LNCaP clone FGC (cell line): ENCODE measurements at places on chromosomes 2 and 18.

DNA sequence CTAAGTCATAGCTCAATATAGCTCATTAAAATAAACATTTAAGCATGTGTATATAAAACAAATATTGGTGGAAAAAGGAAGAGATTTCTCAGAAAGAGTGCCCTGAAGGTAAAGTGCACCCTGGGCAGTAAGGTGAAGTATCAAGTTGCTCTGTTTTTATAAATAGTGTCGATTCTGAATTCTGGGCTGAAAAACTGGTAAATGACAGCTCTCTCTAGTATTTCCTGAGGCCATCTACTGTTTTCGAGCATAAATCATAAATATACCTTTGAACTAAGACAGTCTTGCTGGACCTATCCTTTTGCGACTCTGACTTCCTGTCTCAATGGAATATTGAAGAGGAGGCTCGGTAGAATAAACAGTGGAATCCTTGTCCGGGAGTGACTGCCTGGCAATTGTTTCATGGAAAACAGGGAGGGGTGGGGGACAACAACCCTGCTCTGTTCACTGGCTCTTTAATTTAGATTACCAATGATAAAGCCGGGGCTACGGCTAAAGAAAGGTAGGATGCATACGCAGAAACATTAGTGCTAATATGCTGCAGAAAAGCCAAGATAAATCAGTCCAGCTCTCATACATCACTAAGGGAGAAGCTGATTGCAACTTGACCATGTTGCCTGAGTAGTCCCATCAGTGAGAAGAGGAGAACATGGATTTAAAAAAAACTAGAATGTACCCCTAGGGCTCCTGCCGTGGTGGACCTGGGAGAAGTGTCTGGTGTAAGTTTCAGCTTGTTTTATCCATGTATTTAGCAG is 124.1 kb downstream of the RAPGEF4 start:
- no peak for DNase-seq

DNA sequence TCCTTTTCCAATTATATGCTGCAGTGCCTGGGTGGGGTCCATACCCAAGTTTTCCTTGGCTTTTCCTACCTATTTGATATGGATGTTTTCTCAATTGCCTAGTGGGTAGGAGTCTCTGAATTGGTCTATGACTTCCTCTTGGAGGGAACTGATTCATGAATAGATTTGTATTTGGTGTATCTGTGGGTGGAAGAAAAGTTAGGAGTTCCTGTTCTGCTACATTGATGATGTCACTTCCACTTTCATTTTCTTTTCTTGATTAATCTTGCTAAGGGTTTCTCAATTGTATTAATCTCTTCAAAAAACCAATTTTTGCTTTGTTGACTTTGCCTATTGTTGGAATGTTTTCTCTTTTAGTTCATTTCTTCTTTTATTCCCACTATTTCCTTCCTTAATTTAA is 37.4 kb upstream of the SLC9A2 start:
- DNase-seq: no peak

DNA sequence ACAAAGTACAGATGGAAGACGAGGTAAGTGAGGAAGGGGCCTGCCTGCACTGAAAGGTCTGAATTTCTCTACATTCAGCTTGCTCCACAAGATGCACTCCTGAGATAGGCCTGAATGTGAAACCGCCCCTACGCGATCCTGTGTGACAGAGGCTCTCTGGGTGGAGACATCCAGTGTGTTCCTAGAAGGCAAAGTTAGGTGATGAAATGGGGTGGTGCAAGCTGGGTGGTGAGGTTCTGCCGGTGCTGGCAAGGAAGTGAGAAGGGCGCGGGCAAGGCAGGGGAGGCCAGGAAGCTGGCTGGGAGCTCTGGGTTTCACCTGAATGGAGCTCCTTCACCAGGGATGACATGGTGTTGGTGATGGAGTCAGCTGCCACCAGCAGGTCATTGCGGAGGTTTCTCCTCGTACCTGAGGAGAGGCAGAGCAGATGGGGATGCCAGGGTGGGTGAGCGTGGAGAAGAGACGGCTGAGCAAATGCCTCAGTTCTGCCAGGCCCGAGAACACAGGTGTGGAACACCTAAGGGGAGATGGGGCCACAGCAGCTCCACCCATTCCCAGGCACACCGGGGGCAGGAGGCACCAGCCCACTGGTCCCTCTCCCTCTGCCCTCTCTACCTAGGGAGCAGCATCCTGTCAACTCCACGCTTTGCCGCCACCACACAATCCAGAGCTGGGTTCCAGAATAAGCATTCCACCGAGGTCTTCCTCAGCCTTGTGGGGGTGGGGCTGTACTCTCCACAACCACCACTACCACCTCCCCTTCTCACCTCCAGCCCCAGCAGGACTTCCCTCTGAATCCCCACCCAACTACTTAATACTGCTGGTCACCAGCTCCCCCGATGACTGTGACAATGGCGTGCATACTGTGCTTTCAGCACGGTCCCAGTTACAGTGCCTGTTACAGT is 45.5 kb upstream of the DNMT3A start:
- no peak for DNase-seq

GRCh38 chr2:16034151-16034974 is 94.0 kb downstream of the MYCN start:
- no peak for DNase-seq

DNA sequence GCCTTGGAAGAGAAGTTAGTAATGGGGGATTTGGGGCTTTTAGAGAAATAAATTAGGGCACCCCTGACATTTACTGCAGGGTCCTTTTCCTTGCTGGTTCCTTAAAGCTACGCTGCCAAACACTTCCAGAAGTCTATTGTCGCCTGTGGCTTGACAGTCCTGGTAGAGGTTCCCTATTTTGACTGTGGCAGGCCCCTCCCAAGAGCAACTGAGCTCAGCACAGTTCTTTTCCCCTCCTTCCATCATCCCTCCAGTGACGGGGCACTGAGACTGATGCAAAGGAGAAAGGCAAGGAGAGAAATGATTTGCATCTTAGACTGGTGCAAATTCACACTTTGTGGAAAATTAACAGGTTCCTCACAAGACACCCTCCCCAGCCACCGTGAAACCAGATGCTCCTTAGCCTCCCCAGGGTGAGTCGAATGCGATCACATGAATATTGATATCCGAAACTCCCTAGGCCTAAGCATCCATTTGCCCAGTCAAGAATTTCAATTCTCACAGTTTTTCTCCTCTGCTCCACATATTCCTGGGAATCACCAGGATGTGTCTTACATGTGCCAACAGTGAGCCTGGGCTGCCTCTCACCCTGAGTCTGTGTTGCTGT is 45.4 kb downstream of the RABL2A start:
- DNase-seq: no peak

DNA sequence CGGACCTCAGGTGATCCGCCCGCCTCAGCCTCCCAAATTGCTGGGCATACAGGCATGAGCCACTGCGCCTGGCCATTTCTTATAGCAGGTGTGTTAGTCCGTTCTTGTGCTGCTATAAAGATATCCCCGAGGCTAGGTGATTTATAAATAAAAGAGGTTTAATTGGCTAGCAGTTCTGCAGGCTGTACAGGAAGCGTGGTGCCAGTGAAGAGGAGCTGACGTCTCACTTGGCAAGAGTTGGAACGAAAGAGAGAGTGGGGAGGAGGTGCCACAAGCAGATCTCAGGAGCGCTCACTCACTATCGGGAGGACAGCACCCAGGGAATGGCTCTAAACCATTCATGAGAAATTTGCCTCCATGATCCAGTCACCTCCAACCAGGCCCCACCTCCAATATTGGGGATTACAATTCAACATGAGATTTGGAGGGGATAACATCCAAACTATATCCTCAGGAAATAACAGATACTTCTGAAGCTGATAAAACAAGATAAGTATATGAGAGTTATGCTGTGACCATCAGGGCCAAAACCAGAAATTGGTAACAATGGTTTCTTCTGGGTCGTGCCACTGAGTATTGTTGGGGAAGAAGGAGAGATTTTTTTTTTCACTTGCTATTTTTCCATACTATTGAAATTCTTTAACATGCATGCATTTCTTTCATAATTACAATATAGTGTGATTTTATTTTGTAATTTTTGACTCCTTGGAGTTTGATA is 7.4 kb upstream of the RMC1 start:
- DNase-seq: peak; percentile 96

DNA sequence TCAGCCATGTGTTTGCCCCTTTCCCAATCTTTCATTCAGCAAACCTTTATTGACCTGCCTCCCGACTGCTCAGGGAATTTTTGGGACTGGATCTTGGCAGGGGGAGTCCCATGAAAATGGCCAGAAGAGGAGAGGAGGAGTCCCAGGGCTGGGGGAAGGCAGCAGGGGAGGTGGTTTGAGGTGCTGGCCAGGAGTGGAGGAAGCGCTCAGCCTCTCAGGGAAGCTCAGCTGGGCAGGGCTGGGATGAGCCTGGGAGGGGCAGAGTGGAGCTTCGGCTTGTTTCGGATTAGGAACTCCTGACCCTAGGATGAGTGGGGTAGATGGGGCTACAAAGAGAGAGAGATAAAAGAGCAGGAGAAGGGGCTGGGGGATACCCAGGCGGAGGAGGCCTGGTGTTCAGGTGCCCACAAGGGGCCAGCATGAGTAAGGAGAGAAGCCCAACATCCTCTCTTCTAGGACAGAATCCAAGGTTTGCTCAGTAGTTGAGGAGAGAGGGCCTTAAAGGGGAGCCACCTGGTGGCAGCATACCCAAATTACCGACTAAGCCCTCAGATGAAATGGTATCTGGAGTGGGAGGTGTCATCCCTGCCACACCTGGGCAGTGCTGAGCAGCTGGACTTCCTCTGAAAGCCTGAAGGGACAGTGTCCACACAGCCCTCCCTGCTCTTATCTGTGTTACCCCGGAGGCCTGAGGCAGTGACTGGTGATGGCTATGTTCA is 91.1 kb downstream of the INHBB start:
- peak; percentile 33 for DNase-seq

GRCh38 chr2:71930049-71930681 is 217.5 kb downstream of the CYP26B1 start:
- no peak for DNase-seq

DNA sequence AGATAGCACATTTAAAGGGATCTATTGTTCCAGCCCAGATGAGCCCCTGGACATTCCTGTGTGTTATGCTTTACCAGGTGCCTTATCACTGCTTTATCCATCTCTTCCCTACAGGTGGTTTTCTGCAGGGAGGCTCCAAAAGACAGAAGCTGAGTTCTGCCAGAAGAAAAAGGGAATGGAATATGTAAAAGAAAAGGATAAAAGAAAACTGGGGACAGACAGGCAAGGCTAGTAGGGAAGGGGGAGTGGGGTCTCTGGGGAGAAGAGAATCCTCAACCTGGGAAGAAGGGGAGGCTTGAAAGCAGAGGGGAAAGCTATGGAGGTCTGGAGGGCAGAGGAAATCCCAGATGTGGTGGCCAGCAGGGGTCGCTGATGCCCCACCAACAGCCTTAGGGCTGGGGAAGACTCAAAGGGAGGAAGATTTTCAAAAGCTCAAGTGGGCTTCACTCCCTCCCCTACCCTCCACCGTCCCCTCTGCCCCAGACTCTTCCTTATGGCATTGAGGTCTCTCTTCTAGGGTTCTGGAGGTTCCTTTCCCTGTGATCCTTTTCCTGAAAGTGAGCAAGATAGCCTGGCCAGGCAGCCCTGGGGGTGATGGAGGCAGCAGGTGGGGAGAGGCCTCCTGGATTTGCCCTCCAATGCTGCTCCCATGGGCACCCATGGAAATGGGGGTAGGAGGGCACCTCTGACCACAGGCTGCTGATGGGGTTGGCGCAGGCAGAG is 178.1 kb upstream of the PKDCC start:
- no peak for DNase-seq

GRCh38 chr2:207635468-207636200 is 10.4 kb upstream of the METTL21A start:
- DNase-seq: no peak

DNA sequence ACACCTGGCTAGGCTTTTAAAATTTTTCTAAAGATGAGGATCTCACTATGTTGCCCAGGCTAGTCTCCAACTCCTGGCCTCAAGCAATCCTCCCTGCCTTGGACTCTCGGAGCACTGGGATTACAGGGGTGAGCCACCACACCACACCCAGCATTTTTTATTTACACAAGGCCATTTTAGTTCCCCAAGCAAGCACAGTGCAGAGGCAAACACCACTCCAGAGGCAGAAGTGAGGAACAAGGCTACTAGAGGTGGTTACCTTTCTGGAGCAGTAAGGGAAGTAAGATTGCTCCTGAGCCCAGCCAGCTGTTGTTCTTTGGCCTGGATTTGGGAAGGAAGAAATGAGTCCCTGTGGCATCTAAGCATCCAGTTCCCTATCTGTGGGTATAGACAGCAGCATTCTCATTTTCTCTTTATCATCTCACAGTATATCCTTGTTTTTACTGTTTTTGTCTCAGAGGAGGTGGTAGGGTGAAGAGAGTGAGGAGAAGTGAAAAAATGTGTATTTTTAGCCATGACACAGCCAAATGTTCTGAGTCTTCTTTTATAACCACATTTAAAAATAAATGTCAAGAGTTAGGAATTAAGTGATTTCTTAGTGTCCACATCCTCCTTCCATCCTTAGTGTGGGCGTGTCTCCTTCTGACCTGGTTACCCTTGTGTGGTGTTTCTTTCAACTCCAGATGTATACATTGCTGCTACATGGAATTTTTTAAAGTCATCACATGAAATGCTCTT is 10.5 kb upstream of the TTC39C start:
- no peak for DNase-seq

GRCh38 chr2:18349421-18349820 is 211.0 kb downstream of the RDH14 start:
- DNase-seq: no peak

GRCh38 chr2:165776013-165776412 is 18.0 kb downstream of the GALNT3 start:
- peak; percentile 92 for DNase-seq

DNA sequence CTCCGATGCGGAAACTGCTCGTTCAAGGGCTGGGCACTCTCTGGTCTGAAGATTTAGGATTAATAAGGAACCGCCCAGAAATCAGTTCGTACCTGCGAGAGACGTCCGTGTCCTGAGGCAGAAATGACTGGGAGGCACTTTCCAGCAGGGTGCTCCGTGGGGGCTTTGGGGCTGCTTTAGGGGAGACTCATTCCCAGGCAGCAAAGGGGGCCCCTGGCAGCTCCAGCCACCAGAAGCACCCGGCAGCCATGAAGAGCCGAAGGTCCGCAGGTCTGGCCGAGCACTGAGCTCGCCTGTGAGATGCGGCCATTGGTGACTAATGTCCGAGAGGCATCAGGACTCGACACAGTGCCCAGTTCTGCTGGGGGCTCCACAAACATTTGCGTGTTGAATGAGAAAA is 20.9 kb downstream of the KCNG2 start:
- no peak for DNase-seq

- DNase-seq: no peak
These were observed 49.5 kb upstream of the PLEKHM3 start for GRCh38 chr2:208074610-208075356.

- no peak for DNase-seq
These were observed 736.1 kb downstream of the GALR1 start for GRCh38 chr18:77985526-77986281.

DNA sequence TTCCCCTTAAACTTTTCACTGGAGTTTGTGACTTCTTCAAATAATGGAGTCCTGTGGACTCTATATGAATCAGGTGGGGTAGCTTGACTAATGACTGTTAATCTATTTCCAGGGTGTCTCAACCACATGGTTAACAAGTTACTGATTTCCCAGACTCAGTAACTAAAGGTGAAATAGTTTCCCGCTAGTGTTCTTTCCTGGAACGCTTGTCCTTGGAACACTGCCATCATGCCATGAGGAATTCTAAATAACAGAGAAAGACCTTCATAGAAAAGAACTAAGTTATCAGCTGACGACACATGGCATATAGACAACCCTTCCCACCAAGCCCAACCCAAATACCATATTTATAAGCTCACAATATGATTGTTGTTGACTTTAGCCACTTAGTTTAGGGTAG is 1027.9 kb upstream of the FAM98A start:
- no peak for DNase-seq

GRCh38 chr18:6255116-6255705 is 159.5 kb downstream of the L3MBTL4 start:
- DNase-seq: no peak

- no peak for DNase-seq
These were observed 147.0 kb upstream of the PELI1 start for GRCh38 chr2:64291181-64291580.

- DNase-seq: no peak
These were observed 16.7 kb upstream of the MSGN1 start for GRCh38 chr2:17799301-17800120.
